ENCODE measurements at places on chromosomes 1 and 21. TPM values are rescaled to one million over a fixed set of nuclear protein-coding genes. Genes with fewer than 3 reads are reported as not detected.

GRCh38 chr1:172745014-172745413, 86.1 kb downstream of the FASLG start:
- H3K27me3 ChIP-seq: peaks cover 9% of the 10 kb centered on the region
- peak; percentile 33 for DNase-seq
- H3K4me1 ChIP-seq: no peaks in the 10 kb centered on the region
- no peak overlapping the region for H3K4me3 ChIP-seq
- no peak overlapping the region for H3K27ac ChIP-seq
- H3K36me3 ChIP-seq: no peaks in the 10 kb centered on the region

GRCh38 chr1:27862671-27863537, 9.4 kb upstream of the THEMIS2 start:
- peak overlapping the region; percentile 32 for H3K4me3 ChIP-seq
- no peaks in the 10 kb centered on the region for H3K27me3 ChIP-seq
- peak overlapping the region; percentile 42 for H3K27ac ChIP-seq

GRCh38 chr1:10511494-10511885, 36.7 kb downstream of the PEX14 start:
- no peak for DNase-seq
- H3K27ac ChIP-seq: no peak overlapping the region
- no peaks in the 10 kb centered on the region for H3K36me3 ChIP-seq
- no peak overlapping the region for H3K4me3 ChIP-seq
- H3K4me1 ChIP-seq: peaks cover 32% of the 10 kb centered on the region

The EPHB2 gene
- 1.3 TPM for total RNA-seq

DNA sequence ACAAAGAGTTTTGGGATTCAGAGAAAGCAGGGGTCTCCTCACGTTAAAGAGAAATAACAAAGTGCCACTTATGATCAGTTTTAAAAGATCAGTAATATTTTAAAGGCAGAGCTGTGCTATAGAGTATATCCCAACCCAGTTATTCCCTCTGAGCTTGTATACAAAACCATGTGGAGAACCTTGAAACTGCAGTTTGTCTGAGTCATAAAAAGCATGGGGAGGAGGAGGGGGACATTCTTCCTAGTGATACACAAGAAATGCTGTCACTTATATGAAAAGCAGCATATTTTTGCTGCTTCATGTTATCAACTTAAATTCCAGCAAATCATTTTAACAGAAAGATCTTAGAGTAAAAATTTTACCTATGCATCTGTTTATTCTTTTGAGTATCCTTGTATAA, 244.5 kb downstream of the GPR52 start:
- no peaks in the 10 kb centered on the region for H3K36me3 ChIP-seq
- H3K4me1 ChIP-seq: no peaks in the 10 kb centered on the region
- H3K4me3 ChIP-seq: no peak overlapping the region
- H3K27ac ChIP-seq: no peak overlapping the region
- no peak for DNase-seq
- H3K27me3 ChIP-seq: no peaks in the 10 kb centered on the region

The OR2T35 gene
- not detected for total RNA-seq

The TBX19 gene
- total RNA-seq: 0.42 TPM

- H3K4me1 ChIP-seq: peaks cover 7% of the 10 kb centered on the region
- no peak overlapping the region for H3K4me3 ChIP-seq
- no peak for DNase-seq
- H3K27ac ChIP-seq: no peak overlapping the region
- peaks cover 4% of the 10 kb centered on the region for H3K27me3 ChIP-seq
- H3K36me3 ChIP-seq: no peaks in the 10 kb centered on the region
These were observed 23.3 kb downstream of the SH3BP5L start for GRCh38 chr1:248802454-248802853.

- H3K4me3 ChIP-seq: no peak overlapping the region
- H3K36me3 ChIP-seq: no peaks in the 10 kb centered on the region
- H3K27me3 ChIP-seq: no peaks in the 10 kb centered on the region
- H3K4me1 ChIP-seq: no peaks in the 10 kb centered on the region
These were observed 403.6 kb upstream of the PBX1 start for GRCh38 chr1:164155347-164155746.

DNA sequence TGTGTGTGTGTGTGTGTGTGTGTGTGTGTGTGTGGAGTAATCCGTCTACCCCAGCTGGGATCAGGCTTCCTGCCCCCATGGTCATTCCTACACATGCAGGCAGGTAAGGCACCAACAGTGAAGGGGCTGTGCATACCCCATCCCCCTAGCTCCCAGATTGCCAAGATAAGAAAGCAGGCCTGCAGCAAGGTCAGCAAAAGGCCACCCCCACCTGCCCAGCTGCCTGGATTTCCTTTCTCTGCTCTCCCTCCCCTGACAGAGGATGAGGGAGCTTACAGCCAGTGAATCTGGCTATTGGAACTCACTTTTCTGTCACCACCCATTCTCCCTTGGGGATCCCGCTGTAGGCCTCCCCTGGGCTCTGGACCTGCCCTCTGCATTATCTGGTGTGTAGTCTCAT, 7.9 kb downstream of the ALX3 start:
- no peak for DNase-seq
- no peak overlapping the region for H3K27ac ChIP-seq
- H3K4me1 ChIP-seq: no peaks in the 10 kb centered on the region
- peaks cover 27% of the 10 kb centered on the region for H3K36me3 ChIP-seq

The AIM2 gene
- total RNA-seq: 0.47 TPM

- H3K27ac ChIP-seq: peak overlapping the region; percentile 97
- peaks cover 35% of the 10 kb centered on the region for H3K36me3 ChIP-seq
- H3K4me1 ChIP-seq: peaks cover 8% of the 10 kb centered on the region
These were observed 1.4 kb downstream of the TNNT2 start for GRCh38 chr1:201376107-201376463.

The TMOD4 gene
- not detected for total RNA-seq

DNA sequence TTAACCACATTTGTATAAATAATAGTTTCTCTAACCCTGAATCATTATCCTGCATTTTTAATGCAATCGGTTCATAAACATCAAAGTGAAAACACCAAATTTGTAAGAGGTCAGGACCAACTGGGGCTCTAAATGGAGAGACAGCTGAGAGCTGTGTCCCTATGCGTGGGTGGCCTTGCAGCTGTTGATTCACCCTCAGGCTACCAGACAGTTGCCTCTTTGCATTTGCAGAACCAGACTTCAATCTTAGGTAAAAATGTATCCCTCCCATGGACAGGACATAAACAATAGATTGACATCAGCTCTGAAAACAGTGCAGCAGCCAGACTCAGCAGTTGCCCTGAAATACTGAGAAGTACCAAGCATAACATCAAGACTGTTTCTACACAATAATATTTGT, 8.8 kb upstream of the TGFB2 start:
- DNase-seq: no peak
- H3K27ac ChIP-seq: no peak overlapping the region
- no peaks in the 10 kb centered on the region for H3K36me3 ChIP-seq
- no peaks in the 10 kb centered on the region for H3K4me1 ChIP-seq
- H3K27me3 ChIP-seq: no peaks in the 10 kb centered on the region
- no peak overlapping the region for H3K4me3 ChIP-seq

- peak overlapping the region; percentile 55 for H3K27ac ChIP-seq
- no peak for DNase-seq
- no peaks in the 10 kb centered on the region for H3K36me3 ChIP-seq
These were observed 135.3 kb downstream of the GDAP2 start for GRCh38 chr1:117794073-117794472.

DNA sequence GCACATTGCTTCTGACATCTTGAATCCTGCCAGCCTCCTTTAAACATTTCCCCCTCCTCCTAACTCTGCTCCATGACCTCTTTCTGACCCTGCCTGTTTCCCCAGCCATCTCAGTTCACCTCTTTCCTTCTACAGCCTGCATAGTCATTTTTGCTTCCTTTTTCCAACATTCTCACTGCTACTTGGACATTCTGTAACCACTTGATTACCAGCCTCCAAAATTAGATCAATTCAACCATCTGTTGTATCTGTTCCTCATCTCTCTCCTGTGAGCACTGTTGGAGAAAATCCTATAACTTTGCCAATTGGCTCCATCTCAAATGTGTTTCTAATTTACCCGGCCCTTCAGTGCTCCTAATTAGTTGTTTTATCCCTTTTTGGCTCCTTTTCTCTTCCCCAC, 27.5 kb upstream of the GPR88 start:
- peaks cover 3% of the 10 kb centered on the region for H3K4me1 ChIP-seq
- DNase-seq: no peak
- H3K27me3 ChIP-seq: no peaks in the 10 kb centered on the region
- no peaks in the 10 kb centered on the region for H3K36me3 ChIP-seq
- no peak overlapping the region for H3K4me3 ChIP-seq

The FCGR3B gene
- total RNA-seq: 5.5 TPM

Data from heart right ventricle (tissue), 16 donors.